Foreskin fibroblast (primary cell): ENCODE measurements at places on chromosomes 3 and 15.

GRCh38 chr3:194259982-194260766 is 91.0 kb downstream of the CPN2 start:
- DNase-seq = no peak

DNA sequence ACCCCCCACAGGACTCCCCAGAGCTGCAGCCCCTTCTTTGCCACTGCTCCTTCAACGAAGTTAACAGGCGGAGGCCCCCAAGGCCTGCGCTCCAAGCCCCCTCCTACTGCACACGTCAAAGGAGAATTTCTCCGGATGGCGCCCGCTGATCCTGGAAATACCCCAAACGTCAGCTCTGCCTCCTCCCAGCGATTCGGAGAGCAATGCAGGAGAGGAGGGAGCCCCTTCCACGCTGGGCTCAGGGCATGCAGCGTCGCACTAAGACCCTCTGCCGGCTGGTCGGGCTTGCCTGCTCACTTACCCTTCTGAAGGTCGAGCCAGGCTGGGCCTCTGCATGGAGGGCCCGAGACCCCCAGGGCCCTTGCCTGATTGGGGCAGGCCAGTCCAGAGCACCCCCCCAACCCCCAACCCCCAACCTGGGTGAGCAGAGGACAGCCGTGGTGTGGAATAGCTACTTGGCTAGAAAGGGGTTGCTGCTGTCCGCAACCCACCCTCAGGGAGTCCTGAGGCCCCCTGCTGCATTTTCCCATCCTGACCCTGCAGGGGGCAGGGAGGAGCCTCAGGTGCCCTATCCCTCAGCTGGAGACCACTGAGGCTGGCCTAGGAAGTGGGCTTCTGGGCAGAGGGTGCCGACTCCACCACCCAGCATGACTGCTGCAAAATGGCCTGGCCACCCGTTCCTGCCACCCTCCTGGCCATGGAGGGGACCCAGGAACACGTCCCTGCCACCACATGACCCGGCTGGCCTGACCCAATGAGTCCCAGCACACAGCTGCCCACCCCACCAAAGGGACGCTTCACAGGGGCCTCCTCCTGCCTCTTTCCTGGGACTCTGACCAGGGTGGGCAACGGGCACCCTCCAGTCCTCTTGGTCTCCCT is 976 bp downstream of the ATP2B2 start:
- no peak for DNase-seq

- no peak for DNase-seq
Observed at GRCh38 chr15:83912343-83912742, 258.4 kb downstream of the ADAMTSL3 start.

DNA sequence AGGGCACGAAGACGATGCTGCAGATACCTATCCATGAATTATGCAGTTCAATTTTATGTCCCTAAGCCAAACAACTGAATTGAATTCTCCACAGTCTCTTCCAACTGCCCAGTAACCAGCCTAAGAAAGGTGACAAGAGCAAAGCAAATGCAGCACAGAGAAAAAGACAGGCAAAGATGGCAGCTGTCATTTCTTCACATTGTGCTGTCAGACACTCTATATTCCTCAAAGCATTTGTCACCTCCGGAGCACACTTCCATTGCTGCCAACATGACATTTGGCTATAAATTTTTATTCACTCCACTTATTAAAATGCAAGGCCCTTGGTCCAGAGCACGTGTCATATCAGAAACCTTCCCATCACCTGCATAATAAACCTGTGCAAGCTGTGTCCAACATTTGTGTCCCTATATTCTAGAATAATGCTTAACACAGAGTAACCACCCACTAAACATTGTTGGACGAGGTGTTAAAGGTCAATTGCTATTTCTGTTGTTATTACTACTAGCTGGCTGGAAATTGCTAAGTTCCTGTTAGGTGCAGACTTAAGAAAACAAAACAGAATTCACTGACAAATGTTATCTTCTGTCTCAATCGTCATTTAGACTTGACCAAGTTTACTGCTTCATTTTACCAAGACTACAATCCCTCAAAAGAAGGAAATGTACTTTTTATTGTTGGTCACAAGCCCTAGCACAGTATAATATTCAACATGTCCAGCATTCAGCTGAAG is 89.7 kb downstream of the MAGI1 start:
- no peak for DNase-seq

DNA sequence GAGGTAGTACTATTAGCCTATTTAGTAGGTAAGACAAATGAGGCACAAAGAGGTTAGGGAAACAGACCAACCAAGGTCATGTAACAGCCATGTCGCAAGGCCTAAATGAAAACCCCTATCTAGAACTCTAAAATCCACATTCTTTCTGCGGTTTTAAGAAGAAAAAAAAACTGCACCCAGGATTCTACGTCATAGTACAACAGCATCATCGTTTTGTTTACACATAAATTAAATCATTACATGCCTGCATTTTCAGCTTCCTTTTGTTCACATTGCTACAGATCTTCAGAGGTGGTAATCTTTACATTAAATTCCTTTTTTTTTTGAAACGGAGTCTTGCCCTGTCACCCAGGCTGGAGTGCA is 548 bp upstream of the PSMD6 start:
- no peak for DNase-seq

DNA sequence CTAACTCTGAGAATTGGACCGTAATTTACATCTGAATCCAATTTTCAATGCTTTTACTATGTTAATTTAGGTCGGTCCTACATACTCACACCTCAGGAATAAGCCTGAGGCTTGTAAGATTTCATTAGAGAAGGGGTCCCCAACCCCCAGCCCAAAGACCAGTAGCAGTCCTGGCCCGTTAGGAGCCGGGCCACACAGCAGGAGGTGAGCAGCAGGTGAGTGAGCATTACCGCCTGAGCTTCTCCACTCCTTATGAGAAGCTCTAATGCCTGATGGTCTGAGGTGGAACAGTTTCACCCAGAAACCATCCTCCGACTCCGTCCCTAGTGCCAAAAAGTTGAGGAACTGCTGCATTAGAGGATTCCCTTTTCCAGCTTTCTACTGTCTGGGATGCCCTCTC is 757.3 kb downstream of the SI start:
- DNase-seq = no peak

DNA sequence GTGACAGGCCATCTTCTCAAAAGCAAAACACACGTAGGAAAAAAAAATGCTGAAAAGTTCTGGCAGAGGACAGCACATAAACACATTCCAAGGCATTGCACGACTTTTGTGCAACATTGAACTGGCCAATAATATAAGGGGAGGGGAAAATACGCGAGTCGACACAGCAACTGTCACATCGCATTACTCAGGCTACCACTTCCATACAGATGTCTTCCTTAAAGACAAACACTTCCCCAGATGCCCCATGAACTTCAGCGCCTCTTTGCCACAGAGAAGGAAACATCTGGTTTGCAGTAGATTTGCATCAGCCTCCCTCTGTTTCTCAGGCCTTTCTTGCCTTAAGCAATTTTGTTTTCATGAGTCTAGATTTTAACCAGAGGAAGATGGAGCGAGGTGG is 144.4 kb upstream of the IGF1R start:
- peak; percentile 93 for DNase-seq

- DNase-seq = peak; percentile 50
Observed at GRCh38 chr15:62503451-62503850, 338.4 kb upstream of the C2CD4B start.

DNA sequence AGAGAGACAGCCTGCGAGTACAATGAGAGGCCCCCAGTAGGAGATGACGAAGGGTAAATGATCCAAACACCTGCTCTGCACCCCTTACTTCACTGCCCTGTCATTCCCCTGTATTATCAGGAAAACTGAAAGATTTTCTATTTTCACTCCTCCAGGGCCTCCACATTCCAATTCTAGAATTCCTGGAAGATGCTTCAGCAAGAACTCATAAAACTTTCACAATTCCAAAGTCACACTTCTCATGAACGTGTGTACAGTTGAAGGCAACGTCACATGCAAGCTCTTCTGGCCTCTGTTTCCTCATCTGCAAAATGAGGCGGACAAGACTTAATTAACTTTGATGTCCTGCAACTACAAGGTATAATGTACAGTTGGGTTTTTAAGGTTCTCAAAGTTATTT is 62.8 kb upstream of the SPATA12 start:
- DNase-seq = peak; percentile 80

DNA sequence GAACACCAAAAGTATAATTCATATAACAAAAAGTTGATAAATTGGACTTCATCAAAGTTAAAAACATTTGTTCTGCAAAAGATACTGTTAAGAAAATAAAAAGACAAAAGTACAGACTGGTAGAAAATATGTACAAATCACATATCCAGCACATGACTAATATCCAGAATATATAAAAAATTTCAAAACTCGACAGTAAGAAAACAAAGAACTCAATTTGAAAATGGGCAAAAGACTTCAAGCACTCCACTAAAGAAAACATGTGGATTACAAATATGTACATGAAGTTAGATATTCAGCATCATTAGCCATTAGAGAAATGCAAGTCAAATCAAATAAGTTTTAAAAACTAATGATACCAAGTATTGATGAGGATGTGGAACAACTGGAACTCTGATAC is 6.7 kb downstream of the GK5 start:
- no peak for DNase-seq
